ENCODE measurements at places on chromosomes 4 and X. TPM values are rescaled to one million over a fixed set of nuclear protein-coding genes. Genes with fewer than 3 reads are reported as not detected.

Gene MMGT1
- 40.2 TPM for total RNA-seq

Gene PPEF1
- not detected for total RNA-seq

Gene SCML2
- total RNA-seq, result 1.5 TPM

Gene FAM133A
- 0.45 TPM for total RNA-seq

Gene ITIH6
- not detected for total RNA-seq

Gene CXCL1
- total RNA-seq, result 5.2 TPM

Gene XAGE1A
- not detected for total RNA-seq

Gene TMEM255A
- total RNA-seq, result not detected

Gene SPANXB1
- not detected for total RNA-seq

Gene STK32B
- 5.3 TPM for total RNA-seq

Gene NAP1L5
- 11.3 TPM for total RNA-seq

Gene SPANXA1
- total RNA-seq, result not detected

Gene PCSK1N
- not detected for total RNA-seq

Gene COL4A6
- total RNA-seq, result 1.3 TPM

Gene NLGN3
- 1.5 TPM for total RNA-seq

Gene MAGEA11
- not detected for total RNA-seq

Gene KCNIP4
- total RNA-seq, result 1.7 TPM

Gene MAGEB2
- total RNA-seq, result not detected

Gene OFD1
- total RNA-seq, result 20.3 TPM

Gene MAGEA12
- not detected for total RNA-seq

Gene HEPH
- total RNA-seq, result 29.5 TPM

Gene LDB2
- total RNA-seq, result 85.9 TPM

Gene TLR10
- not detected for total RNA-seq

Gene GRPR
- total RNA-seq, result not detected

Gene SHROOM4
- 1.4 TPM for total RNA-seq

Gene SATL1
- total RNA-seq, result not detected

Gene GYPE
- not detected for total RNA-seq

Gene CASP6
- total RNA-seq, result 21.6 TPM

Gene MAGEE1
- total RNA-seq, result 2.5 TPM

Gene CT47A7
- not detected for total RNA-seq

Gene OTC
- not detected for total RNA-seq

Gene CT45A10
- not detected for total RNA-seq

Gene PAGE2
- total RNA-seq, result not detected

Gene USO1
- total RNA-seq, result 124 TPM

Gene ATXN3L
- total RNA-seq, result not detected

Gene SNX25
- total RNA-seq, result 102 TPM

Gene DGKK
- not detected for total RNA-seq

Gene CYLC1
- not detected for total RNA-seq

Gene STK26
- total RNA-seq, result 0.57 TPM

Gene MAGEA10
- total RNA-seq, result not detected

Gene PABPC5
- 1.8 TPM for total RNA-seq

Gene CXorf58
- not detected for total RNA-seq

Gene SOX3
- total RNA-seq, result not detected

Gene TXLNG
- total RNA-seq, result 13.9 TPM

Gene GSX2
- total RNA-seq, result not detected

Gene UGT2B11
- not detected for total RNA-seq

Gene KIT
- 0.49 TPM for total RNA-seq

Gene FAT1
- total RNA-seq, result 114 TPM
